CD8-positive, alpha-beta memory T cell (primary cell): ENCODE measurements at places on chromosomes 16 and 17.
A peak's percentile ranks its signal among the peaks of the same experiment; 100 is the strongest.

DNA sequence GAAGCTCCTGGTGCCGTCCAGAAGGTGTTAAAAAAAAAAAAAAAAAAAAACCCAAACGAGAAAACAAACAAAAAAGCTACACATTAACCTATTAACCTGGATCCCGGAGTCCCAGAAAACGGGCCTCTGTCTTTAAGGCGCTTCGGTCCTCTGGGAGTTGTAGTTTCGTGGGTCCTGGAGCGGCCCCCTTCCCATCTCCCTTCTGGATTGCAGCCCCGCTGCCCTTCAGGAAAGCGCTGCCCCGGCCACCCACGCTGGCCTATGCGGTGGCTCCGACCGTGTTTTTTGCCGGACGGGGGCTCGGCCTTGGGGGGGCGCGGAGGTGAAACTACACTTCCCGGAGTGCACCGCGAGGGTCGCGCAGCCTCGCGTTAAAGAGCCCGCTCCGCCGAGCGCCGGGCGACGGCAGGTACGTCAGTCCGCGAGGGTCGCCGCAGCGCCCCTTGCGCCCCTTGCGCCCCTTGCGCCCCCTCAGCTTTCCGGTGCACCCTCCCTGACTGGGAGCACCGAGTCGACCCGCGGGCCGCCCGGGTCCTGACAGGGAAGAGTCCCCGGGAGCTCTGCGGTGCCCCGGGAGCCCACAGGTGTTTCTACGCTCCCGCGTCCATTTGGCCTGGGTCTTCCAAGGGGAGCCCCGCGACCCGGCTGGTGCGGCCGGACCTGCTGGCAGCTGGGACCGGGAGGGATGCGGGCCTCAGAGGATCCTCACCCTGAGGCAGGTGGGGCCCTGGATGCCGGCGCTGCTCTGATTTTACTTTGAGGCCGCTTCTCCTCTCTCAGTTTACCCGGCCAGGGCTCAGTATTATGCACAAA lies at the start of gene FCSK:
Gene FCSK, plus strand, starts transcription at position 374 of the 813 bp plus-strand sequence. CDS start 8,596 bp downstream, outside the sequence.
- DNase-seq: peak; percentile 81

DNA sequence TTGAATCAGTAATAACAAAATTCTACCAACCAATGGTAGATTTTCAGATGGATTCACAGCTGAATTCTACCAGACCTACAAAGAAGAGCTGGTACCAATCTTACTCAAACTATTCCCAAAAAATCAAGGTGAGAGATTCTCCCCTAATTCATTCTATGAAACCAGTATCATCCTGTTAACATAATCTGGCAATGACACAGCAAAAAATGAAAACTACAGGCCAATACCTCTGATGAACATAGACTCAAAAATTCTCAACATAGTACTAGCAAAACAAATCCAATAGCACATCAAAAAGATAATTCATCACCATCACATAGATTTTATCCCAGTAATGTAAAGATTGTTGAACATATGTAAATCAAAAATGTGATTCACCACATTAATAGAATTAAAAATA lies 234.4 kb upstream of the KIF2B start:
- no peak for DNase-seq

- peak; percentile 61 for DNase-seq
These were observed 3.9 kb upstream of the KRT28 start for GRCh38 chr17:40803617-40804082.

GRCh38 chr16:74811911-74812310 lies 37.3 kb upstream of the FA2H start:
- DNase-seq: no peak

GRCh38 chr17:74149597-74150427 lies 53.7 kb upstream of the RPL38 start:
- no peak for DNase-seq

DNA sequence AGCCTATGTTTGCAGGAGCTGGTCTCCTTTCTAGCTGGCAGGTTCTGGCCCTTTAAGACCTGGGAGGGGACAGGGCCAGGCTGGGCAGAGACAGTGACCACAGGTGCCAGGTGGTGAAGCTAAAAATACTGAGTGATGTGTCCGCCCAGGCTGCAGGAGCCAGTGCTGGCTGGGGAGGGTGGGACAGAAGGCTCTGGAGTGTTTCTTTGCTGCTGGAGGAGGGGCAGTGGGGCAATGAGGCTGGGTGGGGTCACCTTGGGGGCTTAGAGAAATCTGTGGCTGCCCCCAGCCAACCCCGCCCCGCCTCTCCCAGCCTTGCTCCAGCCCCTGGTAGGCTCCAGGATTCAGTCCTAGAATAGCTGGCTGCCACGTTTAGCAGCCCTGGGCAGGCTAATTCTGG lies 30.4 kb upstream of the SBK1 start:
- DNase-seq: no peak

DNA sequence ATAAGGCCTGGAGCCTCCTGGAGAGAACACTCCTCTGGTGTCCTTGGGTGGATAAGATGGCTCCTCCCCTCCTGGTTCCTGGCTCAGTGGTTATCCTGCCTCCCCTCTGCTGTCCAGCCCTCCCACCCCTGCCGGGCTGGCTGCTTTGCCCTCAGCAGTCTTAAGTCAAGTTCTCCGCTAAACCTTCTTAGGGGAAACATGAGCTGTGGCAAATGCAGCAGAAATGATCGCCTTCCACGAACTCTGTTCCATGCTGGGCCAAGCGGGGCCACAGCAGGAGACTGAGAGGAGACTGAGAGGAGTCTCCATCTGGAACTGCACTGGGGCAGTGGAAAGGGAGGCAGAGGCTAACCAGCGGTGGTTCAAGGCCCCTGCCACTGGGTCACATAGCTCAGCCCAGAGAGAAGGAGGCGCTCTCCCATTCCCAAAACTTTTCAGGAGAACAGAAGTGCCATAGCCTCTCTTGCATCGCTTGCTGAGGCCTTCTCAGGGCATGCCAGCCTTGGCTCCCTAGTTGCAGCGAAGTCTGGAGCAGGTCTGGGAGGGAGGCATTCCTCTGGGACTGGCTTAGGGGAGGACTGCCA lies 26.9 kb downstream of the TNS4 start:
- no peak for DNase-seq

GRCh38 chr16:56724191-56724590 lies 5.7 kb upstream of the NUP93 start:
- DNase-seq: no peak

DNA sequence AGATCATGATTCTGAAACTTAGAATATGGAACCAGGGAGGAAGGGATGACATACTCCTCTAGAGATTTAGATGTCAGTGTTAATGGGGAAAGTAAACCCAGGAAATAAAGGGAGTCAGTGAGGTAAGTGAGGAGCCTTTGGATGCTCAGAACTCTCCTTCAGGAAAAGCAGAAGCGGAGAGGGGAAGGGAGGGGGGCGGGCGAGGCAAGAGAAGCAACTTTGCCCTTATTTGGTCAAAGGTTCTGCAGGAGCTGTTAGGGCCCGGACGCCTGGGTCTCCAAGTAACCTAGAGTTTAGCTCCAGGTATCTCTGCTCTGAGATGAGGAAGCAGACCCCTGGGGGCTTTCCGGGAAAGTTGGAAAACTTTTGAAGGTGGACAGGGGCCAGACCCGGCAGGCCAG lies 1.3 kb downstream of the PFN1 start:
- DNase-seq: no peak

DNA sequence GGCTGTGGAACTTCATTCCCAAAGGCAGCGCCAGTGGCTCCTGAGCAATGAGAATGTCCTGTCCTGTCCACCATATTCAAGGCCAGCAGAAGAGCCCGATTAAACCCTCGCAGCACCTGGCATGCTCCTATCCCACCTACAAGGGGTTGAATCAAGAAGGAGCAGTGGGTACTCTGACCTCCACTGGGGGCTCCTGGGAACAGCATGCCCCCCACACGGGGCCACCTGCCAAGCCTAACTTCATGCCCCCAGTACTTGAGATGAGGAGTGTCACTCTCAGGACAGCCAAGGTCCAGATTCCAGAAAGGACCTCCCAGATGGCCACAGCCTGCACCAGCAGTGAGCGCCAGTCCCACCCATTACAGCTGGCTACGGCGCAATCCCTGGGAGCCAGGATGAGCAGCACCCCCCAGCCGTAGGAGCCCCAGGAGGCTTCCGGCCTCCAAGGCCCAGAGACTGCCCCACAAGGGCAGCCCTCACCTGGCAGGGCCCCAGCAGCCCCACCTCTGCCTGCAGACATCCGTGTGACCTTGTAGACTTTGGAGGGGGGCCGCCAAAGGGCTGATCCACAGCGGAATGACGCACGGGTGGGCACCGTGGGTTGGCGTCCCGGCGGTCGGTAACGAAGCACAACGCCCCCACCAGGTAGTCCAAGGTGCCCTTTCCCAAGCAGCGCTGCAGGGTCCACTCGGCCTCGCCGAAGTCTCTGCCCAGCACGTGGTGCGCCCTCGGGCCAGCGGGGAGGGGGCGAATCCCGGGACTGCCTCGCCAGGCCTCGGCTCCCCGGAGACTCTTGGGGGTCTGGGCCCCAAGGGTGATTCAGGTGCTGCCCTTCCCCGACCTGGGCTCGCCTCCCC lies 1.0 kb upstream of the MPDU1 start:
- no peak for DNase-seq
